ENCODE measurements at places on chromosomes 7 and 10.

- DNase-seq = no peak
Observed at GRCh38 chr7:2607122-2607922, 24.5 kb upstream of the TTYH3 start.

GRCh38 chr10:77261146-77261545 is 376.5 kb downstream of the KCNMA1 start:
- DNase-seq = no peak

GRCh38 chr10:13440185-13441061 is 88.4 kb downstream of the BEND7 start:
- DNase-seq = no peak

- DNase-seq = no peak
Observed at GRCh38 chr7:27122077-27122910, 8.3 kb downstream of the HOXA4 start.

DNA sequence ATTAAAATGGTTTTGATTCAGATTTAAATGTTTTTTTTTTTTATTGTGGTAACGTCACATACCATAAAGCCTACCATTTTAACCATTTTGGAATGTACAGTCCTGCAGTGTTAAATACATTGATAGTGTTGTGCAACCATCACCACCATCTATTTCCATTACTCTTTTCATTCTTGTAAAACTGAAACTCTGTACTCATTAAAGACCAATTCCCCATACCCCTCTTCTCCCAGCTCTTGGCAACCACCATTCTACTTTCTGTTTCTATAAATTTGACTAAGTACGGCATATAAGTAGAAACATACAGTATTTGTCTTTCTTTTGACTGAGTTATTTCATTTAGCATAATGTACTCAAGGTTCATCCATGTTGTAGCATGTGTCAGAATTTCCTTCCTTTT is 96.2 kb downstream of the EXOC4 start:
- DNase-seq = no peak

GRCh38 chr10:86310291-86310690 is 56.3 kb downstream of the GRID1 start:
- no peak for DNase-seq

DNA sequence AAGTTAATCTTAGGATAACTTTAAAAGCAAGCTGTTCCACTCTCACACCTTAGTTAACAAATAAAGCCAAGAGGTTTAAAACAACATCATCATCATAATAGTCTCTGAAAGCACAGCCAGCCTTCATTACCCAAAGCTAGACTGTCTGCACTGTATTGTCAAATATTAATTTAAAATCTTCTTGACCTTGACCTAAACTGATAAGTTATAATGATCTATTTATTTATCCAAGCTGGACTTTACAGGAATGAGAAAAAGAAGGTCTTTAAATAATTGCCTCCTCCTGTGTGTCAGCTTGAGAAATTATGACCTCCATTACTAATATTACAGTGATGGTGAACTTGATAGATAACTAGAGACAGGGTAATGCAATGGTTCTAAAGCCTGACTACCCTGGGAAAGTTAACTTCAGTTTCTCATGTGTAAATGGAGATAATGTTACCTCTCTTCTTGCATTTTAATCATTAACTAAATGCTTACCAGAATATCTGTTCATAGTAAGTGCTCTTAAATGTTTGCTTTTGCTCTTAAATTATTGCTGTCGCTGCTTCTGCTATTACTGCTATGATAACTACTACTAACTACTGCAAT is 111.0 kb downstream of the KAT6B start:
- no peak for DNase-seq

GRCh38 chr7:158022601-158023000 is 565.0 kb downstream of the PTPRN2 start:
- no peak for DNase-seq

GRCh38 chr10:72175149-72175548 is 40.7 kb upstream of the ANAPC16 start:
- DNase-seq = no peak

- no peak for DNase-seq
Observed at GRCh38 chr10:102645388-102645740, 1.1 kb downstream of the TRIM8 start.

- no peak for DNase-seq
Observed at GRCh38 chr7:114356133-114356532, 58.5 kb upstream of the FOXP2 start.

GRCh38 chr10:120948889-120949608 is 97.9 kb downstream of the WDR11 start:
- peak; percentile 25 for DNase-seq

All from skeletal muscle cell (primary cell).